ENCODE measurements at places on chromosomes 2 and 18.

- no peak for DNase-seq
Observed at GRCh38 chr2:15284614-15285013, 276.5 kb downstream of the NBAS start.

- DNase-seq = peak; percentile 66
Observed at GRCh38 chr2:39871291-39871761, 92.3 kb upstream of the THUMPD2 start.

DNA sequence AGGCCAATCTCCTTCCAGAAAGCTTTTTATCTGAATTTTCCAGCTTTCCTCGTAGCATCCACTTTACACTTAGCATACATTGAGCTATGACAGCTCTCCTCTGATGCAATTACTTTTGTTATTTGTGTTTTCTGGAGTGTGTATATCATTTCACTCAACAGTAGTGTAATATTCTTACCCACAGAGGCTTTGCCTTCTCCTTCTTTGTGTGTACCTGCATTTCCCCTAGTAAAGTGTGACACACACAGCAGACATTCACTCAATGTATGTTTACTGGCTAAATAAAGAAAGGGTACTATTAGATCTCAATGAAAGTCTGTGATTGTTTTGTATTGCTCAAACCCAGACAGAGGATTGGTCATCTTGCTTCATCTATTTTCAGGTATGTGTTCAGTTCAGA is 193.7 kb upstream of the MEX3C start:
- no peak for DNase-seq

DNA sequence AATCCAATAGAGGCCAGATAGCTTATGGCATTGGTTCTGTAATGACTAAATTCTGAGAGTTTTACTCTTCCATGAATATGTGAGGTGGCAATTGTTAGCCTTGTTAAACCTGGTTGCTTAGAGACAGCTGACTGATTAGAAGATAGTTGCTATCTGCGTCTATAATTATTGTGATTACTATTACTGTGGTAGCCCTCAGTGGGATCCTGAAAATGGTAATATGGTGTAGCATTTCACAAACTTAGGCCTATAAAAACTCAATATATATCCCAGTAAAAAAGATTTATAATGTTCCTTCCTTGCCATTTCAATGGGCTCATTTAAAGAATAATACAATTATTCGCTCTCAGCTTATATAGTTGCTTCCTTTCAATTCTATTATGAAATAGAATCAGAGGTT is 405.8 kb upstream of the CDH2 start:
- DNase-seq = no peak

DNA sequence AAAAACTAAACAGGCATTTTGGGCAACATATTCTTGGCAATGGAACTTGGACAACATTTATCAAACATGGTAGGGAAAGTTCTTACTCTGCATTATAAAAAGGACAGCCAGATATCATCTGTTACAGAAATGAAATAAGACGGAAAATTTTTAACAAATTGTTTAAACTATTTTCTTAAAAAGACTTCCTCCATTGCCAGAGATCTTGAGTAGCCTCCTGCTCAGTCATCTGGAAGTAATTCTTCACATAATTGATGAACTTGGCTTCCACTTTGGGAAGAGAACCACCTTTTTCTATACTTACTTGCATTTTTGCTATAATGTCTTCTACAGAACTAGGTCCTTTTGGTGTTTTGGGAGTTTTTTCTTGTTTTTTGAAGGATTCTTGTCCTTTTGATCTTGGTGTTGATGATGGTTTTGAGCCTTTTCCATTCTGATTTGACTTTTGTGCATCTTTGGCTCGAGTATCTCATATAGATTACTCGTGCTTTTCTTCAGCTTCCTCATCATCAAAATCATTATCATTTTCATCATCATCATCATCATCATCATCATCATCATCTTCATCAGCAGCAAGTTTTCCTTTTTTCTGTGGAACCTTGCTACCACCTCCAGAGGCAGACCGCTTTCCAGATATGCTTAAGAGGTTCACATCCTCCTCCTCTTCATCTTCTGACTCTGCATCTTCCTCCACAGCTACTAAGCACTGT is 66.2 kb downstream of the CD28 start:
- DNase-seq = no peak

- no peak for DNase-seq
Observed at GRCh38 chr2:232322560-232323327, 55.8 kb upstream of the ALPP start.

DNA sequence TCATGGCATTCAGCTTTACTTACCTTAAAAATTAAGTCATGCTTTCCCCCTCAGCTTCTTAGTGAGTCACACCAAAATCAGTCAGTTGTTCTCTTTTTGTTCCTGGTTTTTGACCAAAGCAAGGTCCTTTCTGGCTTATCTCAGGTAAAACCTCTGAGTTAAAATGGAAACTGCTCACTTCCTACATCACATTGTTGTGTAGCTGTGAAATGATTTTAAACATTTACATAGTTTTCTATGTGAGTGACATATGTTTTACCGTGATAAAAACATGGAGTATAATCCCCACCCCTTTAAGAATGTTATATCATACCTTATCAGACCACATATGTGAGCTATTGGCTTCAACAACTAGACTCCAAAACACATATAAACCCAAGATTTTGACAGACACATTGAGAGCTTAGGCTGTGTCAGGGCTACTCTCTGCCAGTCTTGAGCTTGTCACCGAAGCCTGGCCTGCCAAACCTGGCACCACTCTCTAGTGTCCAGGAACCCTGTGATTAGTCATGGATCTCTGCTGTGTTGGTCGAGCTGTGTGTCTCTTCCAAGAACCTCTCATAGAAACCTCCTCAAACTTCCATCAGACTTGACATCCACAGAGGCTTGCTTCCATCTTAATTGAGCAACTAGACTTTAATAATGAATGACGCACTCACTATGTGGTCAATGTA is 294.5 kb upstream of the FBXO11 start:
- DNase-seq = no peak

GRCh38 chr2:6309415-6310255 is 556.1 kb downstream of the CMPK2 start:
- no peak for DNase-seq

DNA sequence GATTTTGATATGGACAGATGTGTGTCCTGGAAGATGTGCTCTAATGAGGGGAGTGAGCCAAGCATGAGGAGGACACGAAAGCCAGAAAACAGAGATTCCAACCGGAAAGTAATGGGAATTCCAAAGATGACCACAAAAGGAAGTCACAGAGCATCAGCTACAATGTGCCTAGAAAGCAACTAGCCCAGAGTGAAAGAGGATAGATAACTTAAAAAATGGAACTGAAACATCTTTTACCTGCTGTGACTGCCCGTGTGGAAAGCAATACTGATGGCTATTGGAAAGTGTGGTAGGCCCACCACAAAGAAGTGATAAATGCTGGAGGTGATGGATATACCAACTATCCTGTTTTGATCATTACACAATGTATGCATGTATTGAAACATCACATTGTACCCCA is 21.6 kb downstream of the DNMT3A start:
- no peak for DNase-seq

DNA sequence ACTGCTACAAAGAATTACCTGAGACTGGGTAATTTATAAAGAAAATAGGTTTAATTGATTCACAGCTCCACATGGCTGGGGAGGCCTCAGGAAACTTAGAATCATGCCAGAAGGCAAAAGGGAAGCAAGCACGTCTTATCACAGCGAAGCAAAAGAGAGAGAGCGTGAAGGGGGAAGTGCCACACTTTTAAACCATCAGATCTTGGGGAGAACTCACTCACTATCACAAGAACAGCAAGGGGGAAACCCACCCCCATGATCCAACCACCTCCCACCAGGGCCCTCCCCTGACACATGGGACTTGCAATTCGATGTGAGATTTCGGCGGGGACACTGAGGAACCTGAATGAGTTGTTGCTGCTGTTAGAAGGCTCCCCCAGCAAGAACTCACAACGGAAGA is 220.2 kb upstream of the PIEZO2 start:
- no peak for DNase-seq

DNA sequence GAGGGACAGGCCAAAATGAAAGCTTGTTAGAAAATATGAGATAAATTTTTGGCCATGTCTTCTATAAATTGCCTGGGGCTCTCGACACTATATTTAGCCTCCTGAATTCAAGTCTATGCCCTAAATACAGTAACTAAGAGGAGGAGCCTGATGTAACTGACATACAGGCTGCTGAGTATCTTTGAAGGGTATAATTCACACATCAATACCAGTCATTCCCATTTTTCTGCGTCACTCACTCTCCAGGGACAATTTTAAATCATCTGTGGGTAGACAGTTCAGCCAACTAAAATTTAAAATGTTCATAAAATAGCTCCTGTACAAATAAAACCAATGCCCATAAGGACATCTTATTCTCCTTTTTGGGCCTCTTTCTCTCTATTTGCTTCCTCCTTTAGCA is 105.9 kb downstream of the AP1S3 start:
- no peak for DNase-seq

DNA sequence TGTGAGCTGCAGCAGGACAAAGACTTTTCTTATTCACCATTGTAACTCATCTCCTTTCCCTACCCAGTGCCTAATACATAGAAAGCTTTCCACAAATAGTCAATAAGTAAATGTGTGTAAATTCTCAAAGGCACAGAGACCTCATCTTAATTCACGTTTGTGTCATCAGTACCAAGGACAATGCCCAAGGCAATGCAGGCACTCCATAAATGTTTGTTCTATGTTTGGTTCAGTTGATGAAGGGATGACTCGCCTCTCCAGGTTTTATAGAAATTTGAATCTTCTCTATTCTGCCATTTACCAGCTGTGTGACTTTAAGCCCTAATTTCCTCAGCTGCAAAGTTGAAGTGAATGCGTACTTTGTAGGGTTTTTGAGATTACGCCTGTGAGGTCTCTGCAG is 2.1 kb upstream of the MOGAT1 start:
- no peak for DNase-seq

GRCh38 chr2:11344956-11345677 is 681 bp upstream of the ROCK2 start:
- no peak for DNase-seq

GRCh38 chr2:37617119-37617892 is 54.1 kb downstream of the CDC42EP3 start:
- DNase-seq = no peak

DNA sequence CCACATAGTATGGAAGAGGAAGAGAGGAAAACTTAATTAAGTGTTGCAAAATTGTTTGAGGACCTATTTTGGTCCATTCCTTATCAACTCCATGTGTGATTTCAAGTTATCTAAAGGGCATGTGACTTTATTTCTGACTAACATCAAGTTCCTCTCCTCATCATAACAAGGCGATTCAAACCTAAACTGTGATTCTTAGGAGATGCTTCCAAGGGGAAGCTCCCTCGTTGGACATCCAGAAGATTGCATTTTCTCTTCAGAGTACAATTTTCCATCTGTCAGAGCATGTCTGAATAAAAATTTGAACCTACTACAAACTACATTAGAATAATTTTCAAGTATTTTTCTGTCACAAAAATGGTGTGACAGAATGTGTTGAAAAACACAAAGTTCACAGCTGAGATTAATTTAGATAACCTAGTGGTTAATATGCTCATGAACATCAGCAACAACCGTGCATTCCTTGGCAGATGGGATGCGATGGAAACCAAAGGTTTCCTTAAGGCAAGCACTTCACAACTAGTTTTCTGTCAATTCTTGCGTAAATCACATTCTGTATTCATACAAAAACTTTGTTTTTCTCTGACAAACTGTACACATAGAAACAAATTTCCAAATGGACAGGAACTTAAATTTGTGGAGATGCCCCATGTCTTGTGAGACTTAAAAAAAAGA is 4.2 kb downstream of the SFT2D3 start:
- no peak for DNase-seq

GRCh38 chr18:54261894-54262293 is 7.4 kb upstream of the POLI start:
- no peak for DNase-seq

DNA sequence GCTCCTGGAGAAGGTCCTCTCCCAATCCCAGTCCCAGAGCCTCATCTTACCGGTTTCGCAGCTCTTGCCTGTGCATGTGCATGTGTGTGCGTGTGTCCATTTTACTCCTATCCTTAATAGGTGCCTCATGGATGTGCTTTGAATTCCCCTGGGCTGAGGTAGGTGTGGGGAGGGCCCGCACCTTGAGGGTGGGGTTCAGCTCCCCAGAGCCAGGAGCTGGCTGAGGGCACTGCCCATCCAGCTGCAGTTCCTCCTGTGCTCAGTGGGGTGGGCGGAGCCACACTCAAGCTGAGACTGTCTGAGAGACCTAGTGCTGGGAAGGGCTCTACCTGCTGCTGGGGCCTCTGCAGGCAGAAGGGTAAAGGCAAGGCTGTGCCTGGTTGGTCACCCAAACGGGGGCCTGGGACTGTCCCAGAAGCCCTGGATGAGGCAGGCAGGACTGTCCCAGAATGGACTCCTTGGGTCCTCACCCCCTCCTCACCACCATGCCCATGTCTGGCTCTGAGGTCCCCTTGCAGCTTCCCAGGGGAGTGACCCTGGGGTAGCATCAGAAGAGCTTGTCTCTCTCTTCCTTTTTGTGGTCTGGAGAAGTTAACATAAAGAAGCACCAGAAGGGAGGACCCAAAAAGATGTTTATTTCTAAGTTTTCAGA is 8.9 kb downstream of the GDF7 start:
- no peak for DNase-seq

DNA sequence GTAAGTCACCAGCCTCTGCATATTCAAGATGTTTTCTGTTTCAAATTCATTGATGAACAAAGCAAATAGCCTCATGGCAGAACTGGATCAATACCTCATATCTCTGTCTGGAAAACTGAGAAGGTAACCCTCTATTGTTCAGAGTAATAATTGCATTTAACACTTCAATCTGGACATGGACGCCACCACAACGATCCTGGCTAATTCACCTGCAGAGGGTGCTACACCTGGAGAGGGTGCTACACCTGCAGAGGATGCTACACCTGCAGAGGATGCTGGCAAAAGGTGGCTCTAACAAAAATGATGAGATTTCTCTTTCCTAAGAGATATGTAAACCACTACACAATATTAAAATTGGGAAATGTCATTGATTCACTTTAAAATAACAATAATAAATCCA is 183.1 kb upstream of the HNRNPA3 start:
- DNase-seq = no peak

DNA sequence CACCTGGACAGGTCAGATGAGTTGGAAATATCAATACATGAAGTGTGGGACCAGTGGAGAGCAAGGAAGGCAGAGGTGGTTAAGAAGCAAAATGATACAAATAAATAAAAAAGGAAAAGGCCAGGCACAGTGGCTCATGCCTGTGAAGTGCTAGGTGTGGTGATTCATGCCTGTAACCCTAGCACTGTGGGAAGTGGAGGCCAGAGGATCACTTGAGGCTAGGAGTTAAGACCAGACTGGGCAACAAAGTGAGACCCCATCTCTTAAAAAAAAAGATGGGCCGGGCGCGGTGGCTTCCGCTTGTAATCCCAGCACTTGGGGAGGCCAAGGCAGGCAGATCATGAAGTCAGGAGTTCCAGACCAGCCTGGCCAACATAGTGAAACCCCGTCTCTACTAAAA is 2.9 kb downstream of the STON1 start:
- DNase-seq = no peak

GRCh38 chr18:26978812-26979341 is 113.4 kb upstream of the AQP4 start:
- no peak for DNase-seq

- no peak for DNase-seq
Observed at GRCh38 chr2:150782613-150783012, 295.1 kb upstream of the RND3 start.

GRCh38 chr2:42297322-42297936 is 63.6 kb downstream of the COX7A2L start:
- DNase-seq = no peak

GRCh38 chr18:74172697-74173433 is 24.5 kb downstream of the TIMM21 start:
- no peak for DNase-seq

GRCh38 chr2:32832821-32833220 is 113.9 kb upstream of the LTBP1 start:
- no peak for DNase-seq

GRCh38 chr18:11035814-11036495 is 113.4 kb downstream of the PIEZO2 start:
- no peak for DNase-seq
